AG04449 (cell line): ENCODE measurements at places on chromosomes 5 and 9.
A peak's percentile ranks its signal among the peaks of the same experiment; 100 is the strongest.

DNA sequence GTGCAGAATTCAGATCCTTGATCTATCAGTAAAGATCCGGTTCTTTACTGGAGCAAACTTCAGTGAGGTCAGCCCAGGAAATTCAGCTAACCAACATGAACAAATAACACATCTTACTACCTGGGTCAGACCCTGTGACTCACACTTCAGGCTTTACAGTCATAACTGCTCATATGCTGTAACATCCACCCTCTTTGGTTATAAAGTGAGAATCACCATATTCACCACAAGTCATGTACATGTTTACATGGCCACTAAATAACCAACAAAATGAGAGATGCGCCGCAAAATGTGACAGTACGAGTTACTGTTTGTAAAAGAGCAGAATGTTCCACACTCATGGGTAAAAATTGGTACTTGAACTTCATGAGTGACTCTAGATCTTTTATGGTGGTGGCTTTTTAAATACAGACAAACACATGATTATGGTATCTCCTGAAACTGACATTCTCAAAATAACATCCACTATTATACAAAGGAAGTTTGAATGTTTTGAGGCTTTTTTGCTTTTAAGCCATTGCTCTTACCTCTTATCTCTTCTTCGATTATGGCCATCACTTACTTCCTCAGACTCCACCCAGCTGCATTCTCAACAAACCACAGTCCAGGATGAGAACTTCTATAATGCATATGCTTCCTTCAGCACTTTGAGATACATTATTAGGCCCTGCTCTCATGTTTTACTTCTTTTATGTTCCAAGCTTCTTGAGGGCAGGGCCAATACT lies 516.6 kb downstream of the RAB3C start:
- DNase-seq = peak; percentile 63

DNA sequence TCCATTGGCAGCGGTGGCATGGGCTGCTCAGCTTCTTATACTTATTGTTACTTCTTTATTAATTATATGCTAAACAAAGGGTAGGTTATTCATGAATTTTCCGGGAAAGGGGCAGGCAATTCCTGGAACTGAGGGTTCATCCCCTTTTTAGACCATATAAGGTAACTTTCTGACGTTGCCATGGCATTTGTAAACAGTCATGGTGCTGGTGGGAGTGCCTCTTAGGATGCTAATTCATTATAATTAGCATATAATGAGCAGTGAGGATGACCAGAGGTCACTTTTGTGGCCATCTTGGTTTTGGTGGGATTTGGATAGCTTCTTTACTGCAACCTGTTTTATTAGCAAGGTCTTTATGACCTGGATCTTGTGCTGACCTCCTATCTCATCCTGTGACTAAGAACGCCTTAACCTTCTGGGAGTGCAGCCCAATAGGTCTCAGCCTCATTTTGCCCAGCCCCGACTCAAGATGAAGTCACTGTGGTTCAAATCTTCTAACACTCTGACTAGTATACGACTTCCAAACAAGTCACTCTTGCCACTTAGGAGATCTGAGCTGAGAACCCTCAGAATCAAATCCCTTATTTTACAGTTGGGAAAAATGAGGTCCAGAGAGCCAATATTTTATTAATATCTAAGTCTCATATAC lies 237.5 kb downstream of the TRIM32 start:
- DNase-seq = no peak

GRCh38 chr9:17876687-17877086 lies 297.8 kb downstream of the SH3GL2 start:
- no peak for DNase-seq

GRCh38 chr9:108588246-108588645 lies 267.5 kb downstream of the ACTL7B start:
- no peak for DNase-seq

DNA sequence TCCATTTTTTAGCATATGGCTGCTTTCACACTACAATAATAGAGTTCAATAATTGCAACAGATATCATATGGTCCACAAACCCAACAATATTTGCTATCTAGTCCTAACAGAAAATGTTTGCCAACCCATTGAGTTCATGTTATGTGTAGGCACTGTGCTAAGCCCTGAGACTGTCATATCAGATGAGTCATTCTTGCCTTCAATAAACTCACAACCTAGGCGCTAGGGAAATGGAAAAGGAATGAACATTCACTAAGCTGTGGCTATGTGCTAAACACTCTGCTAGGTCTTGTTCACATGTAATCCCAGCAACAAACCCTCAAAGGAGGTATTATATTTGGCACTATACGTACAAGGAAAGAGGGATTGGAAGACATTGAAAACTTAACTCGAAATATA lies 8.4 kb upstream of the TIMD4 start:
- DNase-seq = no peak

- no peak for DNase-seq
Measured at GRCh38 chr9:108382310-108382709, 473.5 kb downstream of the ACTL7B start.

GRCh38 chr9:13165236-13165945 lies 114.1 kb downstream of the MPDZ start:
- no peak for DNase-seq

- peak; percentile 33 for DNase-seq
Measured at GRCh38 chr5:15943487-15943886, 236.1 kb downstream of the MARCHF11 start.

- DNase-seq = no peak
Measured at GRCh38 chr5:173035904-173036707, 20.0 kb upstream of the CREBRF start.

- no peak for DNase-seq
Measured at GRCh38 chr9:86471171-86471815, 117.1 kb upstream of the TUT7 start.

DNA sequence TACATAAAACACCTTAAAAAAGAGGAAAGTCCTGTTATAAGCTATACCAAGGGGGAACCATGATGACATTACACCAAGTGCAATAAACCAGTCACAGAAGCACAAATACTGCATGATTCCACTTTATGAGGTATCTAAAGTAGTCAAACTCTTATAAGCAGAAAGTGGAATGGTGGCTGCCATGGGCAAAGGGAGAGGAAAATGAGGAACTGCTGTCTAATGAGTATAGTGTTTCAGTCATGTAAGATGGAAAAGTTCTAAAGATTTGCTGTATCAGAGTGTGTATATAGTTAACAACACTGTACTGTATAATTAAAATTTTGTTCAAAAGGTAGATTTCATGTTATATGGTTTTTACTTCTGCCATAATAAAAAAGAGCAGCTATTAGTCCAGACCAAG lies 34.6 kb upstream of the NR5A1 start:
- DNase-seq = no peak

DNA sequence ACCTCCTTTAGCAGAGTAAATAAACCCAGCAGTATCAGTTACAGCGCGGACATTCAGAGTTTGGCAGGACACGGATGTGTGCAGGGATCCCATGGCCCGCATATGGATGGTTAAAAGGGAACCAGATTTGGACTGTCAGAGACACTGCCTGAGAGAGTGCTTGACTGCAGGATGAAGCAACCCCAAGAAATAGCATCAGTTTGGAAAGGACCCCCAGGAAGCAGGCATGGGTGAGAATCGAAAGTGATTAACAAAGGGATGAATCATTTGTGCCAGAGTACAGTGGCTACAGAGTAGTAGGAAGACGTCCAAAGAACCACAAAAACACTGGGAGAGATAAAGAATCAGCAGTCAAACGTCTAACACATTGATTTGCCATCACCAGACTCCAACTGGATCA lies 5.5 kb downstream of the C7 start:
- no peak for DNase-seq

- DNase-seq = no peak
Measured at GRCh38 chr5:175096469-175097165, 347.4 kb downstream of the DRD1 start.

GRCh38 chr9:16344343-16344742 lies 526.1 kb downstream of the BNC2 start:
- peak; percentile 86 for DNase-seq

- DNase-seq = peak; percentile 29
Measured at GRCh38 chr9:81804306-81804705, 115.0 kb upstream of the TLE1 start.

GRCh38 chr9:98864281-98865174 lies 57.1 kb downstream of the GALNT12 start:
- DNase-seq = peak; percentile 9

DNA sequence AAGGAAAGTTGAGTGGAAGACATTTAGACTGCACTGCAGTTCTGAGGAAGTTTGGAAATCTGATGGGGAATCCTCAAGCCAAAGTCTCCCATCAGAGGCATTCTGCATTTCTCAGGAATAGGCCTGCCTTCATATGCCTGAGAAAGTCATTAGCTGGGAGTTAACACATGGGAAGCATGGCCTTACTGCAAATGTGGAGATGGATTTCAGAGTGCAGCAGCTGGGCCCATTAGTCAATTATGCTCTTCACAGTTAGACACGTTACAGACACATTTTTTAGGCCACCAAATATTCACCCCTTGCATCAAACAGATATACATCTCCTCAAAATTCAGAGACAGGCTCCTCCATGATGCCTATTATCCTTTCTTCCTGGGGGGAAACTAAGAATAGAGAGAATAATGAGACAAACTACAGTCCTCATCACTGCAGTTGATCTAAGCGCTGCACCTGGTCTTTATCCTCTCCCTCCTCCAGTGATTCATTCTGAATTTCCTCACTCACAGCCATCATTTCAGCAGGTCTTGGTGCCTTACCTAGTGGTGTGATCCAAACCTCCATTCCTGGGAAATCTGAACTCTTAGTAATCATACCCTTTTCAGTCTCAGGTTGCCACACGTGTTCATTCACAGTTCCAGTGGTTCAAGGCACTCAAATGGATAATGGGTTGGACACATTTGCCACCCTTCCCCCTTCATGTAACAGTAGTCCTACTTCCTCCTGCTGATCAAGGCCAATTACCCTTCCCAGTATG lies 47.9 kb upstream of the PPP2CA start:
- no peak for DNase-seq

DNA sequence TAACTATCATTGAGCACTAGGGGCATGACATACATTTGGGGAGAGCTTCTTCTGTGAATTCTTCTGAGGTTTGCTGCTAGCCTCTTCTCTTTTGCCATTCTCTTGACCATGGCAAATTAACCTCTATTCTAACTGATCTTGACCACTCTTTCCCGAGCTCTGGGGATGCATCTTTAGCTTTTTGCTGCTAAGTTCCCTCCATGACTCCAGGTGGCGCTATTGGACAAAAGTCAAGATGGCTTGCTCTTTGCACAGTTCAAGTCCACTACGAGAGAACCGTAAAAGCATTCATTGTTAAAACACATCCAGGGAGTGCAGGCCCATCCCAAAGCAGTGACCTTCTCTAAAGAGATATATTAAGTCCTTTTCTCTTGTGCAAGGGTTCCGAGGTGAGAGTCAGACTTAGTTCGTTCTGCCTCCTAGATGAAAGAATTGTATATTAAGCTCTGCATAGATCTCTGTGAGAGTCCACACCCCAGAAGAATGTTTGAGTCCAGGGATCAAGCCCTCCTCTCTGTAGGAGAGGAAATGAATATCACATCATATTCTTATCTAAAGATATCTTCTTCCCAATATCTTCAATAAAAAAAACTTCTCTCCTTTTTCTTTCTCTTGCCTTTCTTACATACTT lies 1152.9 kb upstream of the CDH6 start:
- no peak for DNase-seq

DNA sequence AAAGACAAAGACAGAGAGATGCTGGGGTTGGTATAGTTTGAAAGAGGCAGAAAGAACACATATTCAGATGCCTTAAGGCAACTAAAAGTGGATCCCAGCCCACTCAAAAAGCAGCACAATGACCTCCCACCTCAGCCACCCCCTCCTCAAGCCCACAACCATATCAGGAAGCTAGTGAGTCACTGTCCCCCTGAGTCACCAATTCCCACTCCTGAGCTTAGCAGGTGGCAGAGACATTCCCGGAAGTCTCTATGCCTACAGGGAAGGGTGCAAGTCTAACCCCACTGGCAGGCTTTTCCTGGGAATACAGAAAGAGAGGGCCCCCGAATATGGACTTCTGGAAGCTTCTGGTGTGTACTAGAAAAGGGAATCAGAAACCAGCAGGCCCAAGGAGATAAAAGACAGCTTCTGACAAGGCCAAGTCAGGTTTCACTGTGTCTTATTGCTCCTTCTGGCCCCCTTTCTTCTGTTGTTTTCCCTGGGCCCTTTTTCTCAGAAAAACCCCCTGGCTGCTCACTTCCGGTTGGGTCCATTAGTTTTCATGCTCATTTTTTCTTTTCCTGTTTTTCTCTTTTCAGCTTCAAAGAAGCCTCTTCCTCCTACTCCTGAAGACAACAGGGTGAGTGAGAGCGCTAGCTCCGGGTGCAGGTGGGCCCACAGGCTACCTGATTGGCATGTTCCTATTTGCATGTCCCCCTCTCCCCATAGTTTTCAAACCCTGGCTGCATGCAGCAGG lies 36.8 kb downstream of the ITK start:
- DNase-seq = no peak

GRCh38 chr9:129697656-129698253 lies 32.3 kb downstream of the PRRX2 start:
- DNase-seq = no peak

- no peak for DNase-seq
Measured at GRCh38 chr5:140190872-140191218, 15.9 kb downstream of the CYSTM1 start.

- no peak for DNase-seq
Measured at GRCh38 chr9:4425319-4426045, 64.8 kb upstream of the SLC1A1 start.
